ENCODE measurements at places on chromosomes 2 and 18.

DNA sequence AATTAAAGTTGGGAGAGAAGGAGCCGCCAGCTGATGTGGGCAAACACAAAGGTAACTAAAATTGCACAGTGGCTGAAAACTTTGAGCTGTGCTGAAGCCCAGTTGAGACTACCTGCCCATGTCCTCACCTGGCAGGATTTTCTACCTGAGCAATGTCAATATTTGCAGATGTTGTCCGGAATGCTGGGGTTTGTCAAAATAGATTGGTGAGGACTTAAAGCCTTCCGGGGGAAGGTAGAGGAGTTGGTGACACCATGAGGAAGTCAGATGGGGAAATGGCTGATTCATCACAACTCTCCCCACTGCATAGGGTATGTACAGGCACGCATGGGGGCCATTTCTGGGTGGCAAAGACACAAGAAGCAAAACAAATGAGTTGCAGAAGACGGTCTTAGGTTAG lies 114.9 kb downstream of the ALK start:
- DNase-seq = no peak

- no peak for DNase-seq
Observed at GRCh38 chr2:110983133-110983532, 137.6 kb upstream of the BCL2L11 start.

DNA sequence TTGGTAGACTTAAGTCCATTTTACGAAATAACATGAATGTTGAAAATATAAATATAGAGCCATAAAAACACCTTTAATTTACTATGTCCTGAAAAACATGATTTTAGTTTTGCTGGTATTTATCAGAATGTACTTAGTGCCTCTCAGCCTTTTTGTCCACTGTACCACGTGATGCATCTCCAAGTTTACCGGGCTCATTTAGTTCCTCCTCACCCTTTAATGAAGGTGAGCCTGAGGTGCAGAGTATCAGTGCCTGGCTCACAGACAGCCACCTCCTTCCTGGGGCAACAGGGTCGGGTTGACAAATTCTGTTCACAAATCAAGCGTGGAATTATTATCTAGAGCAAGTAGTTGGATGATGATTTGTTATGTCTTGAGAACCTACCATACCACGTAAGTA lies 420.5 kb upstream of the MEIS1 start:
- DNase-seq = no peak

DNA sequence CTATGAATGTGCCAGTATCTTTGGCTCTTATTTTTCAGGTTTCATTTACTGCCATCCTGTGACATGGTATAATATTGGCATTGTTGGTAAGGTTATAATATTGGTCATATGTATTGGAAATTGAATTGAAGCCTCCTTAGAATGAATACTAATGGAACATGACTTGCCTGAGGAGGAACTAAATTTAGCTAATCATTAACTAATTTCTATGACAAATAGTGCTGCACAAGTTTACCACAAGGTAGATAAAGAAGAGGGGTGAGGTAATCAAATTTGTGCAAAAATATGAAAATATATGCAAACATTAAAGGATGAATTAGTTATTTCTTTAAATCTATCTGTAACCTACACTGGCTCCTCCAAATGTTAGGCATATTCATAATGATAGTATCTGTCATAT lies 43.2 kb upstream of the ORC2 start:
- DNase-seq = no peak

- DNase-seq = no peak
Observed at GRCh38 chr2:80548469-80548868, 243.9 kb upstream of the LRRTM1 start.

GRCh38 chr2:229658004-229658403 lies 56.4 kb downstream of the DNER start:
- DNase-seq = no peak

DNA sequence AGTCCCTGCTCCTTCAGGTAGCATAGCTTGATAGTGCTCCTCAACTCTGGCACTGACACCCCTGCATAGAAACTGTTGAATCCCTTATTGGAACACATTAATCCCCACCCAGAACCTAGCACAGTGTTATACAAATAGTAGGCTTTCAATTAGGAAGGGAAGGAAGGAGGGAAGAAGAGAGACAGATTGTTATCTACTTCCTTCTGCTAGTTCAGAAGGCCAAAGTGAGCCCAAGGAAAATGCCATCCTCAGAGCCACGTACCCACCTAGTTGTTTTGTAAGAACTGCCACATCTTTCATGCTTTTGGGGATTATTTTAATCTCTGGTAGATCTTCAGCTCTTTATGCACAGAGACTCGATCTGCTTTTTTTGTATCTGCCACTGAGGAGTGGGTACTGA lies 75.1 kb downstream of the CLHC1 start:
- DNase-seq = no peak

DNA sequence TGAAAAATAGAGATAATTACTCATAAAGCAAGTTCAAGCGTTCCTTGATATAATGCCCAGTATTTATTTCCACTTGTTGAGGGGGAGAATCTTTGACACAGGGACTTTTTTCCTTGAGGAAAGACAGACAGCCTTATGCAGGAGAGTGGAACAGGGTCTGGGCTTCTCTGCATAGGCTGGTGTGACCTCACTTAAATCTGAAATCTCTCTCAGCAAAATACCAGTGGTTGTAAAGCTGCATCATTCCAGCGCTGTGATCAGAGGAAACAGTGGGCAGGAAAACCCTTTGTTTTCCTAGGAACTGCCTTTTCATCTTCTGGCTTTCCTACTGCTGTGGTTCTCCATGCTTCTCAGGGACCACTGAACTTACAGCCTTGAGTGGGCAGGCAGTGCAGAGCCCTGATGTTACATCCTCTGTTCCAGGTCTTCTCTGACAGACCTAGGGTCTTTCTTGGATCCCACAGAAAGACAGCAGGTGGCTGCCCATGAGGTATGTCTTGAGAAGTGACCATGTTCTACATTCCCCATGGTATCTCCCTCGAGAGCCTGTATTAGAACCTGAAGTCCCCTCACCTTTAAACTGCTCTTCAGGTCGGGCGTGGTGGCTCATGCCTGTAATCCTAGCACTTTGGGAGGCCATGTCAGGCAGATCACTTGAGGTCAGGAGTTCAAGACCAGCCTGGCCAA lies 17.6 kb upstream of the MAP4K4 start:
- DNase-seq = no peak

- DNase-seq = no peak
Observed at GRCh38 chr2:48080534-48081316, 174.4 kb upstream of the FBXO11 start.

GRCh38 chr2:144690771-144691170 lies 170.9 kb upstream of the ZEB2 start:
- no peak for DNase-seq

GRCh38 chr2:188974164-188974563 lies at the start of gene COL3A1:
TSS of gene COL3A1 (plus strand) at chr2:188974373. CDS start at chr2:188974490, 117 bp downstream.
- no peak for DNase-seq

DNA sequence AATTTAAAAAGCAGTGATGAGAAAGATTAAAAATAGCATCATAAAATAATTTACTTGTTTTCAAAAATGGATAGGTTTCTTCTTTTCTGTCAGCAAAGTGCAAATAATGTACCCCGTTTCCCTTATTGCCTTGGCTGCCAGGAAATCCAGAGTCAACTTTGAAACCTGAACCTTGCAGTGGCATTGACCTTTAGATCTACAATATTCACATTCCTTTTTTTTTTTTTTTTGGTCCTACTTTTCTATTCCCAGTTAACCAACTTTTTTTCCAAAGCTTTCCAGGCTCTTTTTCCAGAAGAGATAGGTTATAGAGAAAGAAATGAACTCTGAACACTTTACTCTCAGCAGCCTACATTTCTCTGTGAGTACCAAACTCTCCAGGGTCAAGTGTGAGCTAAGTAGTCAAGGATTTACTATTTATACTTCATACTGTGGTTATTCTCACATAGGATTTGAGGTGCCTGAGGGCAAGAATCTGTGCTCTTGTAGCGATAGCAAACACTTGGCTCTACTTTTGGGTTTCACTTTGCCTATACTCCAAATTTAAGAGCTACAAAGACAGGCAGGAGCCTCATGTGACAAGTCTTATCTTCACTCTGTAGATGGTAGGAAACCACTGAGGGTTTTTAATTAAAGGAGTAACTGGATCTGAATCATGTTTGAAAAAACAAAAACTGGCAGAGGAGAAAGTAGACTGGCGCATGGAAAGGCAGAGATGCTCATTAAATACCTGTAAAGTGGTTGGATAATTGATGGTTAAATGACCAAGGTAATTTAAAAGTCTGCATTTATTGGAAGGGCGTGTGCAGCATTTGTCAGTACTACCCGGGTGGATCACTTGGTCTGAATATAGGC lies 63.2 kb upstream of the TMEM17 start:
- DNase-seq = no peak

- peak; percentile 25 for DNase-seq
Observed at GRCh38 chr18:42534313-42534712, 579.3 kb downstream of the PIK3C3 start.

DNA sequence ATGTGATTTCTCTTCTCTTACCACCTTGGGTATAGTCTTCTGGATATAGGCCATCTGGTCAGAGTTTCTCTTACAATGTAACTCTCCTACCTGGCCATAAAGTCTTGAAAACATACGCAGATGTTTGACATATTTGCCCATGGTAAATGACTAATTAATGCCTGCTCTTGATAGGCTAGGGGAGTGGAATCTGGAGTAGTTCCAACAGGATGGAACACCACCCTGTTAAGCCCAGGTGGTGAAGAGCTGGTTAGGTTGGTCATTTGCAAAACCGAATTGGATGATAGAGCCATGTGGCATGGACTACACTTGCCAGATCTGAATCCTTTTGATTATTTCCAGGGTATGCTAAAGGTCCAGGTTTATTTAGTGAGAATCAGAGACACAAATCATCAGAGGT lies 36.5 kb downstream of the HADHB start:
- no peak for DNase-seq

GRCh38 chr2:98615481-98615880 lies 7.1 kb downstream of the UNC50 start:
- no peak for DNase-seq

DNA sequence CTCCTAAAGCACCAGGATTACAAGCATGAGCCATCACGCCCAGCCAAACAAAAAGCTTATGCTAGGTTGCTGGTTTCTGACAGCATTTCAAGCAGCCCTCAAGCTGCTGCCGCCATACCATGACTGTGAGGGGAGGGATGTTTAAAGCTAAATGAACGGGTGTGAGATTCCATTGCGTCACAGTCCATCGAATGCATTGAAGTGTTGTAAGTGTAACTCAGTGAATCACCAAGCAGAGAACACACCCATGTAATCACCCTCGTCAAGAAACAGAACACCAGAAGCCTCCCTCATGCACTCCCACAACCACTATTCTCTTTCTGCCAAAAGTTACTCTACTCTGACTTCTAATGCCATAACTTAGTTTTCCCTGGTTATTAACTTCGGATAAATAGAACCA lies 32.8 kb upstream of the MC5R start:
- DNase-seq = no peak

GRCh38 chr2:104976603-104977120 lies 61.2 kb upstream of the MRPS9 start:
- no peak for DNase-seq

- DNase-seq = no peak
Observed at GRCh38 chr18:31162419-31162793, 250 bp downstream of the DSC1 start.

DNA sequence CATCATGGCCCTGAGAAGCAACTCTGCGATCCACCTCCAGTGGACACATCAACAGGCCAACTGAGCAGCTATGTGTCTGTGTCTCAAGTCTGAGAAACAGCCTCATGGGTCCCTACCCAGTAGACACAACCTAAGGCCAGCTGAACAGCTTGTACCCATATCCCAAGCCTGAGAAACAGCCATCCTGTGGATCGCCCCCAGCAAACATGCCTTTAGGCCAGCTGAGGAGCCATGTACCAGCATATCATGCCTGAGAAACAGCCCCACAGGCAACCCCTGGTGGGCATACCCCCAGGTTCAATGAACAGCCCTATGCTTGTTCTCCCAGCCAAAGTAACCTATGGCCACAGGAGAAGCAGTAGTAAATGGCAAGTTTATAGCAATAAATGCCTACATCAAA lies 126.7 kb upstream of the OTX1 start:
- no peak for DNase-seq

DNA sequence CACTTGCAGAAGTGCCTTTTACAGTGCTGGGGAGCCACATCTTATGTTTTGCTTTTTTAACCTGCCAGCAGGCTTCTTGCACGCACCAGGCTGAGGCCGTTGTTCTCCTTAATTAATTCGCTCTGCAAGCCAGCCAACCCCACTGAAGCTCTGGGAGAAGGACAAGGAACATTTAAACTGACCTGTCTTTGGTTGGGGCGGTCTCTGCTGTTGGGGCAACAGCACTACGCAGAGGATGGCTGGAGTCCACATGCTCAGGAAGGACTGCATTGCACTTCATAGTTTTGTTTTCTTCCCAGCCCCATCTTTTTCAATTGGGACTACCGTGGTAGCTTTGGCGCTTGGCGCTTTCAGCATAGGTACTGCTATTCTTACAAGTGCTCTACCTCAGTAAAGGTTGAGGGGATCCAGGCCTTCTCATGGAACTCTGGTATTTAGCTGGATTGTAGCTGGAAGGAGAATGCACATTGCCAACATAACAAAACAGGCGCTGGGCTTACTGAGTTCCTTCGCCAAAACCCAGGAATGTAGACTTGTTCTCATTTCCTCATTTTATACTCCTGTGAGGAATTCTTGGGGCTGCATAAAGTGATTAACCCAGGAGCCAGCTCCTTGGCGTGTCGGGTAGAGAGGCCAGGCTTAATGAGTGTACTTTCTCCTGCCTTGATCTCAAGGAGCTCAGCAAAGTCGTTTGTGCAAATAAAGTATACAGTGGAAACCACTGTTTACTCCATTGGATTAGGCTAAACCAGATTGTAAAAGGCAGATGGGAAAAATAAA lies 146.2 kb downstream of the PRKCE start:
- DNase-seq = no peak

DNA sequence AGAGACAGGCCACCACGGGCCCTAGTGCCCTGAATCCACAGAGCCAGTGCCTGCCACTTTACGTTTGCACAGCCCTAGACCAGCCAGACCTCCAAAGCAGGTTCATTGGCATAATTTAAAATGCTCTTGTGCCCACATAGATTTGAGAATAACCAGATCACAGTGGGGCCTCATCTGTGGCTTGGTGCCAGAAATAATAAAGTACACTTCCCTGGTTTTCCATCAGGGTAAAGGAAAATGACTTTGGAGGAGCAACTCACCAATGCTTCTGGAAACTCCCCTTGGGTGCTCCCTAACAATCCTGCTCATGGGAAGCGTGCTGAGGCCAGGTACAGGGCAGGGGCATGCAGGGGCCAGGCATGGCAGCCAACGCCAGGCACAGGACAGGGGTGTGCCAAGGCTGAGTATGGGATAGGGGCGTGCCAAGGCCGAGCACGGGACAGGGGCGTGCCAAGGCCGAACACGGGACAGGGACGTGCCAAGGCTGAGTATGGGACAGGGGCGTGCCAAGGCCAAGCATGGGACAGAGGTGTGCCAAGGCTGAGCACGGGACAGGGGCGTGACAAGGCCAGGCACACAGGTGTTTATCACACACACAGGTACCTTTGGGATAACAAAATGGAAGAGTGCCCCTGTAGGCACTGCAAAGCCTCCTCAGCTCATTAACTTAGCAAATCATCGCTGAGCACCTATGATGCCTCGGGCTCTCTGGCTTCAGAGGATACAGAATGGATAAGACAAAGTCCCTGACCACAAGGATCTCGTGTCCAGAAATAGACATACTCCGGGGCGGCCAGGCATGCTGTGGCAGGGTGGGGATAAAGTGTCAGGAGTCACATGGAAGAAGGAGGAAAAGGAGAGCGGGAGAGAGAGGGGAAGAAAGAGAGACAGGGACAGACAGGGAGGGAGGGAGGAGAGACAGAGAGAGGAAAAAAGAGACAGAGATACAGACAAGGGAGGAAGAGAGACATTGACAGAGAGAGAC lies 334.7 kb downstream of the EIPR1 start:
- DNase-seq = no peak

- no peak for DNase-seq
Observed at GRCh38 chr18:8314124-8314523, 295.1 kb upstream of the RAB12 start.
